ENCODE measurements at places on chromosomes 5 and 9.

DNA sequence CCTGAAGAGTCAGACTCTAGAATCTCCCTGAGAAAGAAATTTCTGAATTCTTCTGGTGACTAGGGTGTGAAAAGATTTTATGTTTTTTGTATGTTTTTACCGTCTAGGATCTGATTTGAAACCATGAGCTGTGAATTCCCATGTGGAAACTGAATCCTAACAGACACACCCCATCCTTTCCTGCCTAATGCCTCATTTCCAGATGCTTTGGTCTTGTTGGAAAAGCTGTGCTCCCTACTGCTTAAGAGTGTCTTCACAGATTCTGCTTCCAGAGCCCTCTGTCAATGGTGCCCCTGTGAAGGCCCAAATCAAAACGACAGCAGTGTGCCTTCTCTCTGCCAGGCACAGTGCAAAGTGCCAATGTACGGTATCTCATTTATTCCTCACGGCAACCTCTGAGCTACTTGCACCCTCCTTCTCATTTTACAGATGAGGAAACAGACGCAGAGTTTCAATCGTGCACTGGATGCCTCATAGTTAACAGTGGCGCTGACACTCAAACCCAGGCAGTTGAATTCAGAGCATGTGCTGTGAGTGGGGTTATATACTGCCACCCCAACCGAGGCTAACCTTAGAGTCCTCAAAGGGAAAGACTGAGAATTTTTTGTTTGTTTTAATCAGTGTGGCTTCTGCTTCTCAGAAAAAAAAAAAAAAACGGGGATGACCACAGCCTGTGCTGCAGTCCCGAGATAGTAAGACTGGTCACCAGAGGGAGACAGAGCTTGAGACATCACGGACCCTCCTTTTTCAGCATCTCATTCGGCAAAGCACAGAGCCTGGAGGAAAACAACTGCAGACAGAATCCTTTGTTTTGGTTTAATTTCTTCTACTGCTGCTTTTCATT lies 188.4 kb downstream of the SNCAIP start:
- DNase-seq = no peak

DNA sequence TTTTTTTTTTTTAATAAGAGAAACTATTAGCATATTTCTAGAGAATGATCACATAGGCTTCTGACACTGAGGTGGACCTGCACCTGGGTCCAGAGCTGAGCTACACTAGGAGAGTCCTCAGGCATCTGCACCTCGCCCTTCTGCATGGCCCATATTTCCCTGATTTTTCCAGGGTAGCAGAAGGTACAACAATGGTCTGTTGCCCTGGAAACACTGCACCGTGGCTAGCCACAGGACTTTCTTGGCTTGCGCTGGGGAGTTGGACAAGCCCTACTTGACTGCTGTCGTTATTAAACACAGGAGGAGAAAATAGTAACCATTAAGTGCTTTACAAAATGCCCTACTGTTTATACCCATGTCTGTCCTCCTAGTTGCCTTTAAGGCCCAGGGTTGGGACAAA lies 615.7 kb upstream of the MEF2C start:
- DNase-seq = no peak

- no peak for DNase-seq
These were observed 1.3 kb upstream of the ANKRD18A start for GRCh38 chr9:38621434-38622287.

GRCh38 chr5:33725806-33726205 lies 166.0 kb downstream of the ADAMTS12 start:
- DNase-seq = no peak

DNA sequence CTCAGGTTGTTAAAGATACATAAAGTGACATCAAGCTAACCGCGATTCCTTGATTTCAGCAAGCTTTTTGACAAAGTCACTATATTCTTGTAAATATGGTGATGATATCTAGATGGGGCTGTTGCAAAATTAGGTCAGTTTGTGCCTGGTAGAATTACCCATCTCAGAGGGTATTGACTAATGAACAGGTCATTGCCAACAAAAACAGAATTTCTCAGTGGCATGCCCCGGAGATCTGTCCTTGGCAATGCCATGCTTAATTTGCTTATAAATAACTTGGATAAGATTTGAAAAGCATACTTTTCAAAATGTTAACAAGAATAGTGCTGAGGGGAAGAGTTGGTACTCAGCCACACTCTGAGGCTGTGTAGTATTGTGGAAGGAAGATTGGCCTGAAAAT lies 783.3 kb upstream of the SEMA6A start:
- DNase-seq = no peak

DNA sequence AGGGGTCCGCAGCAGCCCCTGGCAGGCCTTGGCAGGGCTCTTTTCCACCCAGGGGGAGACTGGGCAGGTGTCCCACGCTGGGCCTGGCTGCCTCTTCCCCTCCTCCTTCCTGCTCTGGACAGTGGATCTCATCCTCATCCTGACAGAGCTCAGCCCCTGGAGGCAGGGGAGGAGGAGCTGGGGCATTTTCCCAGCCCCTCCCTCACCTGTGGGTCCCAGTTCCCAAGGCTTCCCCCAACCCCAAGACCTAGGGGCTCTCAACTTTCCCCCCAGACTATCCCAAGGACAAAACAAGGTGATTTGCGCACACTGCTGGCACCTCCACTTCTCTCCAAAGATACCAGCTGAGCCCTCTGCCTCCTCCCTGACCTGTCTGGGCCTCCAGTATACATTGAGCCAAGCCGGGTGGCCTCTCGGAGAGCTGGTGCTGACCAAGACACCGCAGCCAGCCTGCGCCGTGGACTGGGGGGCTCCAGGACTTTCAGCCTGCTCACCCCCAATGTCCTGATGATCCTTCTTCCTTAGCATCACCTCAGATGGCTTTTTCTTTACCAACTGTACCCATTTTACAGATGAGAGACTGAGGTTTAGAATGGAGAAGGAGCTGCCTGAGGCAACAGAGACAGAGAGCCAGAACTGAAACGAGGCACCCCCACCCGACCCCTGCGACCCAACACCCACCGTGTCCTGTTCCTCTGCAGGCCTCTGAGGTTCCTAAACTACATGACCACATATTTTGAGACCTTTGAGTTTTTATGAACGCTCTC lies 126.6 kb downstream of the BARX1 start:
- no peak for DNase-seq

- no peak for DNase-seq
These were observed 111.2 kb downstream of the LRRC70 start for GRCh38 chr5:62689599-62690368.

DNA sequence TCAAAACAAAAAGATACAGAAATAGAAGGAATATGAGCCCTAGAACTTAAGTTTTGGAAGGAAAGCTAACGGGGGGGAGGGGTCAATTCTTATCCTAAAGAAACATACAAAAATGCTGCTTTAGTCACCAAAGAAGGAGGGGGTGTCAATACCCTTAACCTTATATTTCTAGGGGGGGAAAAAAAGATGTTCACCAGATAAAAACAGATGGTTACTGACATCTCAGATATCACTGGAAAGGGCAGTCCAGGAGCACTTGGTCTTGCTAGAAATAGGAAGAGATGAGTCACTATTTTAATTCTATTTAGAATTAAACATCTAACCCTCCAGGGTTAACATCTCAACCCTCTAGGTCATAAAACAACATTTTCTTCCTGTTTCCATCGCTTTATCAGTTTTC lies 1.7 kb downstream of the DIAPH1 start:
- DNase-seq = no peak

GRCh38 chr9:131320031-131320685 lies 30.6 kb downstream of the PLPP7 start:
- no peak for DNase-seq

GRCh38 chr9:117725426-117725887 lies 21.3 kb downstream of the TLR4 start:
- no peak for DNase-seq

- no peak for DNase-seq
These were observed 807 bp upstream of the PLGRKT start for GRCh38 chr9:5438301-5439162.

GRCh38 chr9:134986957-134987356 lies 69.2 kb upstream of the FCN1 start:
- DNase-seq = no peak

GRCh38 chr9:93635186-93636107 lies 59.1 kb downstream of the PHF2 start:
- no peak for DNase-seq

DNA sequence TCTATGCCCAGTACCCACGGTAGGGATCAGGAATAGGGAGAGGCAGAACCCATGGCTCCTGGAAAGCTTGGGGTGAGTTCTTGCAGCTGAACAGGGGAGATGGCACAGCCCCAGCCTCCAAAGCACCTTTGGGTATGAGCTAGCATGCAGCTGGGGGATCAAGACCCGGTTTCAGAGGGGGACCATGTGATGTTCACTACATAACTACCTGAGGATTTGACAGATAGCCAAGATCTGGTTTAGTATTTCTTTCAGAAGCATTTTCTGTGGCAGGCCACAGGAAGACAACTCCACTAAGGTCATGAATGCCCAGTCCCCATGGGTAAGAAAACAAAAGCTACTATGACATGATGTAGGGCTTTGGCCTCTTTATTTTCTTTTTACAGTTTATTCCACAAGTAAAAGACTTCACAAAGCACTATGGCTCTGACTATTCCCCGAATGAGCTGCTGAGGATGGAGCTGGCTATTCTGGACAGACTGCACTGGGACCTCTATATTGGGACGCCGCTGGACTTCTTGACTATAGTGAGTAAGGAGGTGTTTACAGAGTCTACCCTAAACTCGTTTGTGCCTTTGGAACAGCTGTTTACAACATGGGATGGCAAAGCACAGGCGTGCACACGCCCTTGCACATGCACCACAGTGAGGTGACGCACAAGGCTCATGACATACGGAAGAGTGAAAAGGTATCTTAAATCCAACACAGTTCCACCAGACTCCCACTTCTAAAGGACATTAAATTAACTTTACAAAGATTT lies 3.4 kb downstream of the CCNI2 start:
- no peak for DNase-seq

DNA sequence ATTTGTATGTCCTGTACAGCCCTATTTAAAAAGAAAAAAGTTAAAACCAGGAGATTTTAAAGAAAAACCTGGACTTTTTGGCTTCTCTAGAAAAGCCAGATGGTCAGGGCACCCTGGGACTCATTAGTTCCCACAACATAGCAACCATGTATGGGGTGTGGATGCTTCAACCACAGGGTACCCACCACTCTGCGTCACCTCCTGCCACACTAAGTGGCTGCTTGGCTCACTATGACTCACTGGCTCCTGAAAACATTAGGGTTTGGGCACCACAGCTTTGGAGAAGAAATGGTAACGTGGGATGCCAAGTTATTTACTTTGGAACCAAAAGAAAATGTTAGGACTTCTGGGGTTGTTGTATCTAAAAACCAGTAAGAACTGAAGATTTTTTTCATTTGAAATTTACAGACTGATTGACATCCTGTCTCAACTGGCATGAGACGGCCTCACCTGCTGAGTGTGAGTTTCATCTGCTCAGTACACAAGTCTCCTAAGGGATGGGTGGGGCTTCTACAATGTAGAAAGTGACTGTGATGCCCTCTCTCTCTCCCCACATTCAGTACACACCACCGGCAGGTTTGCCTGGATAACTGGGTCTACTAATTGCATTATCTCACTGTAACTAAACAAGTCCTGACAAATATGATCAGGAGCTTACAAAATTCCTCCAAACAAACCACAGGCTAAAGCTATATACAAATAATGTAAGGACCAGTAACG lies 103.9 kb downstream of the ESM1 start:
- DNase-seq = peak; percentile 83

DNA sequence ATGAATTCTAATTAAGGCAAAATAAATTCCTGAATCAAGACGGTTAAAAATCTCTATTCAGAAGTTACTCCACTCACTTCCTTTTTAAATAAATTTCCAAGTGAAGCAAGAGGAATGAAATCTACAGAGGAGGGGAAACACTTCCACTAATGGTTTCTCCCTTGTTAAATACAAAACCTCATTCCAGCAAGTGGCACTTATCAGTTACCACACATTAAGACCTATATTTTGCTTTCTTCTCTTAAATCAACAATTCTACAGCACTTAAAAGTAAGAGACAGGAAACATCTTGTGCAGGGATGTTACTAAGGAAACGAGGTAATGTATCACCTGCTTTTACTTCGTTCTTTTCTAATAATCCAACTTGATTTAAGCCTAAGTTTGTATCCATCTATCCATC lies 172.6 kb downstream of the RAPGEF6 start:
- no peak for DNase-seq

- DNase-seq = no peak
These were observed 58.8 kb downstream of the ARHGAP26 start for GRCh38 chr5:142828797-142829535.

- DNase-seq = no peak
These were observed 180.6 kb downstream of the FGF18 start for GRCh38 chr5:171599957-171600612.

DNA sequence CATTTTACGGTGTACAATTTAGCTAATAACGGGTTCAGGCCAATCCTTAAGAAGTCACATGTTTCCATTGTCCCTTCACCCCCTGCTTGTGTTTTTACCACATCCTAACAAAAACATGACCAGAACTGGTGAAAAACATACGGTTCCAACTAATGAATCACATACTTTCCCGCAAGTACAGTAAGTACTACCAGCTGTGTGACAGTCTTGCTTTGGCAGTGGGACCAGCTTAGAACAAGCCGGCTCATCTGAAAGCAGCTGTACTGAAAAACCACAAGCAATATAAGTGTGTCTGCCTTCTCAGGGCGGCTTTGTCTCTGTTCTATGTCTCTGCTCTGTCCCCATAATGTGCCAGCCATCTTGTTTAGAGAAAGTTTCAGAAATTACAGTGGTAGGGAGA lies 242.5 kb downstream of the BNC2 start:
- no peak for DNase-seq

GRCh38 chr5:89998519-89999305 lies 410.8 kb downstream of the CETN3 start:
- DNase-seq = no peak

- no peak for DNase-seq
These were observed 631.6 kb downstream of the PDE4D start for GRCh38 chr5:59261969-59262368.

DNA sequence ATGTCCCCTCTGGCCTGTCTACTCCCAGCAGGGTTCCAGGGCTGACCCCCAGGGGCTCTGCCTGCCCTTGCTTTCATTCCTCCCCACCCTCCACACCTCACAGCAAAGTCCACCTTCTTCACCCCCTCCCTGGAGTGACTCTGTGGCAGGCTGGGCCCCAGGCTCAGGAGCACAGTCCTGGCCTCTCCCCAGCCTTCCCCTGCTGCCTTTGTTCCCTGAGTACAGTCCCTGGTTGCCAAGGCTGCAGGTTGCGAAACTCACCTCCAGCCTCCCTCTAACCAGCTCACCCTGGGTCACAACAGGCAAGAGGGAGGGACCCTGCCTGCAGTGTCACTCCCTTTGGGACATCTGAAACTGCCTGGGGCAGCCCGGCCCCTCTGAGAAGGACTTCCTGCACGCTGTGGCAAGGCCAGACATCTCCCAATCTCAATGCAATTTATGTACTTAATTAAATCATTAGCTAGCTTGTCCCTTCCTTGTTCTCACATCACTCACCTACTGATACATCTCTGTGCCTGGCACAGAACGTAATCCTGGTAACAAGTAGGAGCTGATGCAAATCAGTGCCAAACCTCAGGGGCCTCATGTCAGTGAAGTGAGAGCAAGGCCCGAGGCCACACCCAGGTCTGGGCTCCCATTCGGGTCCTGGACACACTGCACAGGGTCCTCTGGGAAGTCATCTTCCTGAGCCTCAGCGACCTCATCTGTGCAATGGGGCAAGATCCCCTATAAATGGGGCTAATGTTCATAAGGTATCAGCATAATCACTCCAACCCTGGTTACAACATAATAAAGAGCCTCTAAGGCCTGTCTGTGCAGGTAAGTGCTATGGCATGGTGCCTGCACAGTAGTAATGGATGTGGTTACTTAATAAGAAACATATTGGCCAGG lies 27.3 kb upstream of the TRIM14 start:
- peak; percentile 83 for DNase-seq

Measured in epithelial cell of prostate (primary cell).